Renal pelvis (tissue), 12 donors: ENCODE measurements at places on chromosomes 11 and 22.
A peak's percentile ranks its signal among the peaks of the same experiment; 100 is the strongest.

GRCh38 chr11:68962527-68963250 is 18.1 kb downstream of the MRGPRD start:
- no peak for DNase-seq

DNA sequence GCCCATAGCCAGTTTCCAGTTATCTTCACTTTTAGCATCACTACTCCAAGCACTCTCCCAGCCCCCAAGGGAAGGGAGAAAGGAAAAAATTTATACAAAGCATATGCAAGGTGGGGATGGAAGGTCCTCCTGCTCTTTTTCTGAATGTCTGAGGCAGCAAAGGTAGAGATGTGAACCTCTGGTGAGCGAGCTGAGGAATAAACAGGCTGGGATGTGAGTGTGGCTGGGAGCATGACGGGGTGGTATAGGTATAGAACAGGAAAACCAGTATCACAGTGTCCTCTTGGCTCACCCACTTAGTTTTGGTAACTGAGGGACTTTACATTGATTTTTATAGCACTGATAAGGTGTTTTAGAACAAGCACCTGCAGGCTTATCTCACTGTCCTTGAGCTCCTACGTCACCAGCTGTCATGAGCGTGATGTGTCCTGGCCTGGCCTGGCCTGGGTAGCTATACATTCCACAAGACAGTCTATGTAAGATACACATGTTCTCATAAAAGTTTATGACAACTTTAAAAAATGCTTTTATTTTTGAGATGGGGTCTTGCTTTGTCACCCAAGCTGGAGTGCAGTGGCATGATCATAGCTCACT is 10.3 kb upstream of the POLD3 start:
- no peak for DNase-seq

DNA sequence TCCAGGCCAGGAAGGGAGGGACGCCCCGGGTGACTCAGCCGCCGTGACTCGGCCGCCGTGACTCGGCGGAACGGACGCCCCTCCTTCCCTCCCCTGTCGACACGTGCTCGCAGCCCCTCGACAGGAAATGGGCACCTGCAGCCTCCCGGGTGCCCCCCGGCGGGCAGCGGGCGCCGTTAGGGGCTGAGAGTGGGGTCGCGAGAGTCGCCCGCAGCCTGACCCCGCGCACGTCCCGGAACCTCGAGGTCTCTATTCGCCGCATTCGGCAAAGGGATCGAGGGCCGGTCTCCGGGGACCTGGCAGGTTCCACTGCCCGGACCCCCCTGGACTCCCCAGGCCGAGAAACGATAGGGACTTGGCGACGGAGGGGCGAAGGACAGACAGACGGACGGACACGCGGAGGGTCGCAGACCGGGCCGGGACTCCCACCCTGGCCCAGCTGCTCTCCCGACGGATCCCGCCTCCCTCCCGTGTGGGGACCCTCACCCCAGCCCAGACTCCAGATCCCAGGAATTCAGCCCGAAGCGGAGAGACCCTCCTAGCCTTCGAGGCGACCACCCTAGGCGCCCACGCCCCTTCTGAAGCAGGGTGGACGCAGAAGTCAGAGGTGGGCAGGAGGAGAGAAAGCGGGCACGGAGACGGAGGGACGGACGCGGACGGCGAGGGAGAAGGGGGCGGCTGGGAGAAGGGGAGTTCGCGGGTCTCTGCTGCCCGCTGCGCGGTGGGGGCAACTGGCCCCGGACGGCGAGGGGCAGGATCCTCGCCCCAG is 648 bp downstream of the FOSL1 start:
- peak; percentile 35 for DNase-seq

GRCh38 chr22:45448431-45448830 is 34.9 kb downstream of the RIBC2 start:
- DNase-seq: no peak

GRCh38 chr11:6566704-6567370 is 36.6 kb downstream of the RRP8 start:
- DNase-seq: no peak

- DNase-seq: no peak
These were observed 5.8 kb downstream of the MTNR1B start for GRCh38 chr11:92975285-92975684.

DNA sequence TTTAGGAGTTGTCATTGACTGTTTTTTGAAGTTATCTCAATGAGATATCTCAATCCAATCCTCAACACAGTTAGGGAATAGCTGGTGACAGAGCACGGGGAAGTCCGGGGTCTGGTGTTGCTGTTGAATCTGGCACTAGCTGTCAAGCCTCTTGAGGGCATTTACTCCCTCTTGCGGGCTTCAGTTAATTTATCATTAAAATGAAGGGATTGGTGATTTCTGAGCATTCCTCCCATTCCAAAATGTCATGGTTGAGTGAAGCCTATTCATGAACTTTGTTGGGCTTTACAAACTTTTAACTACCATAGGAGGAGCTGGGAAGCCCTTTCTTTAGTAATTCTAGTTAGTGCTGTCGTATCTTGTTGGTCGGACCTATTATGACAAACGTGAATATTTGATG is 40.2 kb downstream of the UVRAG start:
- no peak for DNase-seq
